PC-9 (cell line): ENCODE measurements at places on chromosomes 1 and 21.

- peak; percentile 65 for DNase-seq
These were observed 22.6 kb downstream of the CASP9 start for GRCh38 chr1:15501208-15502032.

GRCh38 chr1:230104395-230105244 is 37.6 kb downstream of the GALNT2 start:
- peak; percentile 98 for DNase-seq

GRCh38 chr1:11380500-11380899 is 98.5 kb upstream of the DISP3 start:
- no peak for DNase-seq

DNA sequence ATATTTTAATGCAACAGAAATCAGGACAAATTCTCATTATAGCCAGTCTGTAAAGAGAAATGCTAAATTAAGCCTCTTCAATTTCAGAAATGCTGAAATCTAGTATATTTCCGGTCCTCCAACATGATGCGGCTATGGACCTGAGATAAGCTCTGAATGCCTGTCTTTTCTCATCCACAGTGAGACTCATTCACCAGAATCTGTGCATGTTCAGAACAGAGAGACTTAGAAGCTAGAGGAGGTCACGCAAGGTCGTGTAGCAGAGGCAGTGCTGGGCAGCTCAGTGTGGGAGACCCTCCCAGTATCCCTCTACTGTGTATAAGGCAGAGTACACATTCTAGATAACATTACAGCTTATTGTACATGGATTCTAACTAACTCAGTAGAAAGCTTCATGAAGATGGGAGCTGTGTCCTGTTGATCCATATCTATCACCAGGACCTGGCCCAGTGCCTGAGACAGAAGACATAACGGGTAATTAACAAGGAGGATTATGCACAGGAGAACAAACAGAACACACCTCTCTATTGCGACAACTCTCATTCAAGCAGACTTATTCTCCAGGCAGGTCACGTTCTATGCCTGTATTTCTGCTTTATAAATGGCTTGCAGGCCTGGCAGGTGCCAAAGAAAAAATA is 97.0 kb upstream of the COA6 start:
- DNase-seq, result no peak

DNA sequence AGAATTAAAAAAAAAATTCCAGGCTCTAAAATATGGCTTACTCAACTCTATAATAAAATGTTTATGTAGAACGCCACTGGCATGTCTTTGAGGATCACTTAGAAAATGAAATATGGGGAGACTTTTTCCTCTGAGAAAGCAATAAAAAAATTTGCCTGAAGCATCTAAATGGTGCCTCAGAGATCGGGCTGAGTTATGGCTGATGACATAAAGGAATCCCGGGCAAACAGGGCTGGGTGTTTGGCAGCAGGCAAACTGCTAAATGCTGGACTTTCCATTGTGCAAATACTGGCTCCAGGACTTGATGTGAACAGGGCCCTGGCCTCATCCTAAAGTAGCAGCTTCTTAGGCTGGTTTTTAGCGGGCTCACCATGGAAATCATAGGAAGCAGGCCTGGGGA is 44.5 kb upstream of the C1orf87 start:
- no peak for DNase-seq

- DNase-seq, result no peak
These were observed 120.0 kb downstream of the LRIG2 start for GRCh38 chr1:113192980-113193379.

DNA sequence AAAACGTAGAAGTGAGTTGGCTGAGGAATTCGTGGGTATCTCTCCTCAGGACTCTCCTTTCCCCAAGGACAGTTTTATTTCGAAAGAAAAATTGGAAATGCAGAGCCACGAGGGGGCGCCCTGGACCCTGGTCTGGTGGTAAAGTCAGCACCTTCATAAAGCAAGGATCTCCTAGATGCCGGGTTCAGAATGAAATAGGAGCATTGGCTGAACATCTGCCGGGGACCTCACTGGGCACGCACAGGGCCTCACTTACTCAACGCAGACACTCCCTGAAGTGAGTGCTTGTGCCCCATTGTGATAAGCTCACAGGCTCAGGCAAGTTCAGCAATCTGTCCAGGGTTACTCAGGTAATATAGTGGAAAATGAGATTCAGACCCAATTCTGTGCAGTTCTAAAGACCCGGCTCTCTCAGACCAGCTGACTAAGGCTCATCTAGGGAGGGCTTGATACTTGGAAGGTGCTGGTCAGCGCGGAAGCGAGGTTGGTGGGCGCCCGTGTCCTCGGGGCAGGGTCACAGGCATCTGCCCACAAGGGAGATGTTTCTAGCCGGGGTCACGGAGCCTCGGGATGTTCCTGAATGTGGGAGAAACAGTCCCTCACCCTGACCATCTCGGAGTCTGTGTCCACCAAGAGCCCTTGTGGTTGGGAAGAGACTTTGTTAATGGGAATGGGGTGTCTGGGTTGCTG is 55.7 kb upstream of the ETV3 start:
- DNase-seq, result peak; percentile 56

GRCh38 chr1:218990019-218990418 is 183.7 kb upstream of the LYPLAL1 start:
- no peak for DNase-seq

- no peak for DNase-seq
These were observed 222.3 kb downstream of the RHOU start for GRCh38 chr1:228957535-228957934.

GRCh38 chr21:15731243-15731613 is 1.4 kb downstream of the USP25 start:
- DNase-seq, result peak; percentile 71

GRCh38 chr1:175341631-175342429 is 149.3 kb upstream of the KIAA0040 start:
- no peak for DNase-seq
